ENCODE measurements at places on chromosomes 3 and 15. TPM values are rescaled to one million over a fixed set of nuclear protein-coding genes. Genes with fewer than 3 reads are reported as not detected.

DNA sequence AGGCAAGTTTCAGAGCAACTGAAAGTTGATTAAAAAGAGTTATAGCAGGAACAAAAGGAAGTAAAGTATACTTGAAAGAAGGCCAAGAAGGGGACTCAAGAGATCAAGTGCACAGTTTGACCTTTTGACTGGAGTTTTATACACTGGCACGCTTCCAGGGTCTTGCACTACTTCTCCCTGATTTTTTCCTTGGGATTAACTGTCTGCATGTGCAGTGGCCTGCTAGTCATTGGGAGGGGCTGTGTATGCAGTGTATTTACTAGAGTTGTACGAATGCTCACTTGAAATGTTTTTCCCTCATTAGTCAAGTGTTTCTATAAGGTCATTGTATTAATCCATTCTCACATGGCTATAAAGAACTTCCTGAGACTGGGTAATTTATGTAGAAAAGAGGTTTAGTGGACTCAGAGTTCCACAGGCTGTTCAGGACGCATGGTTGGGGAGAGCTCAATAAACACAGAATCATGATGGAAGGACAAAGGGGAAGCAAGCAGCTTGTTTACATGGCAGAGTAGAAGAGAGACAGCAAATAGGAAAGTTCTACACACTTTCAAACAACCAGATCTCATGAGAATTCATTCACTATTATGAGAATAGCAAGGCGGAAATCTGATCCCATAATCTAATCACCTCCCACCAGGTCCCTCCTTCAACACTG, 571.8 kb downstream of the ZPLD1 start:
- DNase-seq = no peak

Gene LSAMP
- not detected for total RNA-seq

Gene STRA6
- not detected for total RNA-seq

- DNase-seq = no peak
Observed at GRCh38 chr15:53978253-53978906, at the start of gene UNC13C. Gene UNC13C (plus strand): TSS chr15:53978441. CDS start chr15:54012904, 34,463 bp downstream.

DNA sequence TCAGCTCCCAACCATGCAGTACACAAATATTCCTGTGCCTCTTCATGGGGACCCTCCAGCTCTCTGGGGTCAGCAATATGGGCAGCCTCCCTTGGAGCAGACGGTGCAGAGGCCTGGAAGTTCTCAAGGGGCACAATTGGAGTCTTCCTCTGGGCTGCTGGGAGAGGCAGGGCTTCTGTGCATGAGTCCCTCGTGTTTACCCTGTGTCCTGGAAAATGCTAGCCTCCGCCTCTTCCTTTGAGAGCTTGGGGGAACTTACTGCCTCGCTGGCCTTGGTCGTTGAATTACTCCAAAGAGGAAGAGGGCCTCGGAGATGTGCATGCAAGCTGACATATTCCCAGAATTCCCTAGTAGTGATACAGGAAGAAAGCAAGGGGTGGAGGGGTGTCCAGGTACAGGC, 284.4 kb upstream of the IGF1R start:
- no peak for DNase-seq

Gene GRK7
- total RNA-seq = not detected

- DNase-seq = no peak
Observed at GRCh38 chr3:177483182-177483967, 286.1 kb upstream of the TBL1XR1 start.
